ENCODE measurements at places on chromosomes 12 and 14. TPM values are rescaled to one million over a fixed set of nuclear protein-coding genes. Genes with fewer than 3 reads are reported as not detected.

TAS2R46 gene
- 2.9 TPM for total RNA-seq

SLC7A7 gene
- 6.9 TPM for total RNA-seq

KRT80 gene
- total RNA-seq, result 7.2 TPM

SLC39A5 gene
- not detected for total RNA-seq

TAS2R42 gene
- not detected for total RNA-seq

GPR162 gene
- total RNA-seq, result 3.4 TPM

RIPK3 gene
- 4.9 TPM for total RNA-seq

PCBP2 gene
- total RNA-seq, result 457 TPM

SERPINA1 gene
- not detected for total RNA-seq
